ELR (cell line): ENCODE measurements at places on chromosomes 7 and 10.

- DNase-seq, result peak; percentile 62
Measured at GRCh38 chr10:122939856-122940543, 14.0 kb downstream of the C10orf88 start.

DNA sequence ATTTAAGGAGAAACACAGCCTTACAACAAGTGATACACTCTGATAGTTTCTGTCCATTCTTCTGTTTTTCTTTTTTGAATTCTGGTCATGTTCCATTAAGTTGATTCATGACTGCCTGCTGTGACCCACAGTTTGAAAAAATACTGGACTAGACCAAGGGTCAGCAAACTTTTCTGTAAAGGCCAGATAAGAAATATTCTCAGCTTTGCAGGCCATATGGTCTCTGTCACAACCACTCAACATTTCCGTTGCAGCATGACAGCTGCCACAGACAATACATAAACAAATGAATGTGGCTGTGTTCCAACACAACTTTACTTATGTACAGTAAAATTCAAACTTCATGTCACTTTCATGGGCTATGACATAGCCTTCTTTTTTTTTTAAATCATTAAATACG is 156.7 kb downstream of the PLXNA4 start:
- no peak for DNase-seq

DNA sequence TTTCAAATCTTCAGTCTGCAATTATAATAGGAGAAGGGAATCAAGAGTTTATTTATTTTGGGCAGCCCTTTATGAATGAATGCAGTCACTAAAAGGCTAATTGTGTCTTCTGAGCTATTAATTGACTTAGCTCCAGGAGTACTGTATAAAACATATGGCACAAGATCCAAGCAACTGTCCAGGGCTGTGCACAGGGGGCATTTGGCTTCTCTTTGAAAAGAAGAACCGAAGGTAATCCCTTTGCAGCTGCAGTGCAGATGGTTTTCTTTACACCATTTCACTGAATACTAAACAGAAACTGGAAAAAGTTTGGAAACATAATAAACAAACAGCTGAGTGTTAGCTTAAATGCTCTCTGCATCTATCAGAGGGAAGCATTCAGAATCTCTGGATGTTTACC is 282.6 kb upstream of the LRRN3 start:
- no peak for DNase-seq

DNA sequence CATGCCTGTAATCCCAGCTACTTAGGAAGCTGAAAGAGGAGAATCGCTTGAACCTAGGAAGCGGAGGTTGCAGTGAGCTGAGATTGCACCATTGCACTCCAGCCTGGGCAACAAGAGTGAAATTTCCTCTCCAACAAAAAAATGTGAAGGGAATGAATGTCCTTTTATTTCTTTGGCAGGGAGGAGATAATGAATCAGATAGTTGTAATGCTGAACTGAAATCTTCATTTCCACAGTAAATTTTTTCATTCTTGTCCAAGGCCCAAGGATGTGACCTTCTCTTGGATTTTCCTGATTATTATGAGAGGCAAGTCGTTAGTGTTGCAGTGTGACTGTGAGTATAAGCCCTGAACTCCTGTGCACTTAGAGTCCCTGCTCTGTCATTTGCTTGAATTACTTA is 13.6 kb downstream of the STAMBPL1 start:
- no peak for DNase-seq

DNA sequence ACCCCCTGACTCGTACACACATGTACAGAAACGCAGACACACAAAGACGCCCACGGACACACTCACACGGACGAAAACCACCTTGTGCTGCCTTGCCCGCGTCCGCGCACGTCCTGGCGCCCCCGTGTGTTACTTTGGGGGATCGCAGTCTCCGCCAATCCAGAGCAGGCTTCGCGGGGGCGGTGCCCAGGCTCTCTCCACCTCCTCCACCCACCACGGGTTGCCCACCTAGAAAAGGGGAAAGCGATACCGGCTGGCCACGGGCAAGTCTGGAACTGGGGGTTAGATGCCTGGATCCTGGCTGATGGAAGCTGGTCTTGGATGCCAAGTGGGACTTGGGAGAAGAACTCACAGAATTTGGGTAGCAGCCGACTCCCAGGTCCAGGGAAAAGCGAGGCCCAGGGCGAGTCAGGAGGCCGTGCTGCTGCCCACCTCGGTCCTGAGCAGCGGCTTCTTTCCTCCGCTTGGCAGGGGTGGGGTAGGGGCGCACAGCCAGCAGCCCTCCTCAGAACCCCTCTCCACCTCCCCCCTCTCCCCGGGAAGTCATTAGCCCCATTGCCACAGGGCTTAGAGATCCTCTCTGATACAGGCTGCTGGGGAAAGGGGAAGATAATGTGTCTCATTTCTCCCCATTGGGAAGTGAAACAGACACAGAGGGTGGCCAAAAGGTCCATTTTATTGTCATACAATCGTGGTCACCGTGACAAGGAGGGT is 4.6 kb upstream of the VGF start:
- peak; percentile 69 for DNase-seq

DNA sequence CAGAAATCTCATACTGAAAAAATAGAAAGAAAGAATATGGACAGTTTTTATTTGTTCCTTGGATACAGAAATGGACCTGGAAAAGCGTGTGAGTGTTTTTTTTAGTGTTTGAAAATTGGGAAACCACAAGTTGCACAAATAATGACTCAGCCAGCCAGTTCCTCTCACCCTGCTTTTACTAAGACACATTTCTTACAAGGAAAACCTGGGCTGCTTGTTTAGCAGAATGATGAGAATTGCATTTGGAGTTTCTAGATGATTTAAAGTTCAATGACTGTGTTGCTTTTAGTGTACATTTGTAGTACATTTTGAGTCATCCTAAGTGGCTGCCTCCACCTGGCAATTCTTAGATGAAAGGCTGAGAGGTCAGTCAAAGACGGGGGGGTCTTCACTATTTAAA is 218.7 kb downstream of the ABCA13 start:
- peak; percentile 7 for DNase-seq

GRCh38 chr7:97418312-97418711 is 300.8 kb downstream of the SDHAF3 start:
- no peak for DNase-seq

- DNase-seq, result peak; percentile 92
Measured at GRCh38 chr10:17026686-17027485, 102.7 kb downstream of the CUBN start.

DNA sequence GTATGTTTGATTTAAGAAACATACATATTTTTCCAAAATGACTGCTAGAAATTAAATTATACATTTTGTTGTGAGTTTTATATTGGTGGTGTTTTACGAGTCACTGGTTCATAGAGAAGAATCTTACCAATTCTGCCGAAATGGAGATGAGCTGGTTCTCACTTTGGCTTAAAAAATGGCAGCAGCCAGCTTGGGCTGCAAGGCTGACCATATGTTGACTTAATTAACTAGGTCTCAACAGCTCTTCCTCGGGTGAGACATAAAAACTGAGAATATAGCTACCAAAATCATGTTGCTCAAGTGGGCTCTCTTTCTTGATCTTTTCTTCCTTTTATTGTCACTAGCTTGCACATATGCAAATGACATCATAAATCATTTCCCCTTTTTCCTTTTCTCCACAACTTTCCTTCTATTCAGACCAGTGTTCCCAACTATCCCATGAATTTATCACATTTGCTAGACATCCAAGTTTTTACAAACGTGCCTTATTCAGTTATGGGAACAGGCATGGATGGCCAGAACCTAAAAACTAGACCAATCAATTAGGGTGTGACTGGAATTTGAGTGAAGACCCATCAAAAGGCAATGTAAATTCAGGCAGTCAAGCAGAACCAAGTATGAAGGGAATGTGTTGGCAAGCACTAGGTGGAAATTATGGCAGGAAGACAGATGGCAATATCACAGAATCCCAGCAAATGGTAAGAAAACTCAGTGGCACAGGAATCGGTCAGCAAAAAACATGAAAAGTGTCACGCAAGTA is 6.4 kb upstream of the TSPAN12 start:
- DNase-seq, result no peak

DNA sequence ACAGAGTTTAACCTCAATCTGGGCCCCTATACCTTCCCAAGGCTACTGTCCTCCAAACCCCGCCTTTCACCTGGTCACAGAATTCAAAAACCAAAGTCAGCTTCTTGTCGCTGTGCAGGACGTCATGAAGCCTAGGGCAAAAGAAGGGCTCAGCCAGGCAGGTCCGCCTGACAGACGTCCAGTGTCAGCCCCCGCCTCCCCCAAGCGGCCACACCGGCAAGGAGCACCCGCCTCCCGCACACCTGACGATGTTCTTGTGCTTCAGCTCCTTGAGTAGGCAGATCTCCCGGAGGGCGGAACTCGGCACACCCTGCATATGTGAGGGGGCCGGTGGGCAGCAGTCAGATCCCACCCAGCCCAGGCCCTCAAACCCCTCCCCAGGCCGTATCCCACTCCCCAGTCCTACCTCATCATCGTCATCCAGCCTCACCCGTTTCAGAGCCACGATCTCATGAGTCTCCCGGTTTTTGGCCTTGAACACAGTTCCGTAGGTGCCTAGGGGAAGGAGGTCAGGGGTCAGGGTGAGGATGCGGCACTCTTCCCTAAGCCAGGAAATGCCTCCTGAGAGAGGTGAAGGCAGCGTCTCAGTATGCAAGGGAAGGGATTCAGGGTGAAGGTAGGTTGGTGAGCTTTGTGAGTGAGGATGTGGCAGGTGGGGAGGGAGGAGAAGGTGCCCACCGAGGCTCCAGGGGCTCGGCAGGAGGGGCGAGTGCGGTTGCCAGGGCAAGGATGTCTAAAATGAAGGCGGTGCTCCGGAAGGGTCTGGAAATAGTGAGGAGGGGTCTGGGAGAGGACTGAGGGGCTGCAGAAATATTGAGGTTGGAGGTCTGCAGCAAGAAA is 811 bp downstream of the CDK5 start:
- DNase-seq, result no peak

DNA sequence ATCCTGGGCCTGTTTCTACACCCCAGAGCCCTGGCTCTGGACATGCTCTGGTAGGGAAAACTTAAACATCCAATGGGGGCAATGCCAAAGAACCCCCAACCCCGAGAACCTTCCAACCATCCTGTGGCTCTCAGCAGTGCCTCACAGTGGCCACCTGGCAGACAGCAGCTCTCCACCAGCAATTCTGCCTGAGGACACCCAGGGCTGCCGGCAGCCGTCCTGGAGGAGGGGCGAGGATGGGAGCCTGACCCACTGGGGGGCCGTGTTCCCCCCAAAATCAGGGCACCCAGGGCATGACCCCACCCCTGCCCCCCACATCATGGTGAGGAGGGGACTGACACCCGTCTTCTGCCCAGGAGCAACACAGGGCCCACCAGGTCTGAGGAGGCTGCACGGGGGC is 32.7 kb downstream of the DPYSL4 start:
- no peak for DNase-seq

GRCh38 chr10:11154849-11155498 is 137.3 kb downstream of the CELF2 start:
- DNase-seq, result no peak

DNA sequence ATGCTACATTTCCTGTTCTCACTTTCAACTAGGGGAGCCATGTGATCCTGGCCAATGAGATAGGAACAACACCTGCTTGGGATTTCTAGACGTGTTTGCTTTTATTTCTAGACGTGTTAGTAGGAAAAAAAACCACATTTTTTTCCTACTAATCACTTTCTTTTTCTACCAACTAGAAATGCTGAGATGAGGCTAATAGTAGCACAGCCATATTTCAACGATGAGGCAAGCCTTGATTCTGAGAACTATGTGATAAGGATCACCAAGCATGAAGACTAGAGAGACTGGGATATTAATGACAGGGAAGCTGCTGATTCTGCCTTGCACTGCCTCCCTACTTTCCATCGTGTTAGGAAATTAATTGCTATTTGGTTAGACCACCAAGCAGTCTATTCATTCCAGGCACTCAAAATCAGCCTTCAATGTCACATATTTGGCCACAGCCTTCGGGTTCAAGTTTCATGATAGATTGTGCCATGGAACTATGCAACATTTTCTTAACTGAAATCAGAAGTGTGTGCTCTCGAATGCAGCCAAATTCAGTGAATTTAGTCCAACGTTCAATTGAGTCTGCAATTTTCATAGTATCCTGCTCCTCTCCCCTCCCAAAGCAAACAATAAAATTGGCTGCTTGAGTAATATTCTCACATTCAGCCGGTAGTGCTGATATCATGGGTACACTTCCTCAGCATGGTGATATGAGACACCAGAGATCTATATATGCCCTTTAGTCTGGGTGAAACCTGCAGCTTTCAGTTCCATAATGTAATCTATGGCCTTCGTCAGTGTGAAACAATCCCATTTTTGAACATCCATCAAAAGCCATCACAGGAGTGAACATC is 98.1 kb downstream of the GPR37 start:
- DNase-seq, result no peak

DNA sequence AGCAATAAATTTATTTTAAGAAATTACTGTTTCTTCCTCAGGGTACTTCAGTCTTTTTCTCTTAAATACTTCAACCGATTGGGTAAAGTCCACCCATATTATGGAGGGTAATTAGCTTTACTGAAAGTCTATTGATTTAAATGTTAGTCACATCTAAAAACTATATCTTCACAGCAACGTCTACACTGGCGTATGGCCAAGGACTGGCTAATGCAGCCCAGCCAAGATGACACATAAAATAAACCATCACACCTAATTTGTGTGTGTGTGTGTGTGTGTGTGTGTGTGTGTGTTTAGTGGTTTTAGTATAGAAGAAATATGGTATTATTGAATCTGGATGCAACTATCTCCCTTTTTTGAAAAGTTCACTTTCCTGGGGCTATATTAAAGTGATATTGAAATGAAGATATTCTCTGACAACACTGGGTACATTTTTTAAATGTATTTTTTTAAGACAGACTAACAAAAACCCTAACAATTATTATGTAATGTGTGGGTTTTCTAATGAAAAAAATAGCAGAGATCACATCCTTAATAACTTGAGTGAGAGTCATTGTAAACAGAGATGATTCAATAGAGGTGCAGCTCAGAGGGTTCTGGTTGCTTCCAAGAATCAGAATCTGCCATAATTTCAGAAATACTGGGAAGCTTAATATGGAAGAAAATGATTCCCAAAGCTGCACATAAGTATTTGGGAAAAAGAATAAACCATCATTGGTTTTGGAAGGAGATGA is 584.2 kb upstream of the MBL2 start:
- DNase-seq, result no peak

DNA sequence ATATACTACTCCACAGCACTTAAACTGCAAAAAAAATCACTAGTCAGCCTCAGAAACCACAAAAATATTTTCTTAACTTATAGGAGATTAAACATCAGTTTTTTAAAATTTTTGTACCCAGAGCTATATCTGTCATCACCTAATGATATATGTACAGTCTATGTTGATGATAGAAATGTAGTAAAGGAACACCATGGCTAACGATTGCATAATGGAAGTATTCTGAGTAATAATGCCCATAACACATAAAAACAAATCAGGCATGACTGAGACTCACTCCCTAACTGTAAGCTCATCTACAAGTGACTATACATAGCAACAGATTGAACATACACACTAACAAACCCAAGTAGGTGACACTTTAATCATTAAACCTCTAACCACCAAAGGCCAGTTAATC is 51.3 kb downstream of the TSPAN12 start:
- no peak for DNase-seq

DNA sequence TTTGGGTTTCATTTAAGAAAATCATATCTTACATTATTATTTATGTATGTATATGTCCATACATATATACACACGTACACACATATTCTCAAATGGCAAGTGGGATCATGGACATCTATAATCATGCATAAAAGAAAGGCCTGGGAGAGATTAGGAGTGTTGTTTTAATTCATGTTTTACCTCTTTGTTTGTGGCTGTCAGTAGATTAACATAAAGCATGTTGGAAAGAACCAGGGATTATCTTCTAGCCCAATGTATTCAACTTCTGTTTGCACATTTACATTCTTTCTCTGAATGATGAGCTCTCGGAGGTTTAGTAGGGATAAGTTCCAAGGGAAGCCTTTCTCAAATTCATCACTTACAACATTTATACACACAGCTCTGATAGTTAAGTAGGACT is 191.4 kb downstream of the NSUN6 start:
- no peak for DNase-seq
